ENCODE measurements at places on chromosomes 5 and 9. TPM values are rescaled to one million over a fixed set of nuclear protein-coding genes. Genes with fewer than 3 reads are reported as not detected.

Gene HMCN2
- total RNA-seq, result 5.6 TPM

- no peaks in the 10 kb centered on the region for H3K36me3 ChIP-seq
- H3K27me3 ChIP-seq, result peaks cover 5% of the 10 kb centered on the region
- no peak overlapping the region for H3K4me3 ChIP-seq
- H3K27ac ChIP-seq, result no peak overlapping the region
These were observed 6.4 kb upstream of the DCTN4 start for GRCh38 chr5:150765011-150765798.

DNA sequence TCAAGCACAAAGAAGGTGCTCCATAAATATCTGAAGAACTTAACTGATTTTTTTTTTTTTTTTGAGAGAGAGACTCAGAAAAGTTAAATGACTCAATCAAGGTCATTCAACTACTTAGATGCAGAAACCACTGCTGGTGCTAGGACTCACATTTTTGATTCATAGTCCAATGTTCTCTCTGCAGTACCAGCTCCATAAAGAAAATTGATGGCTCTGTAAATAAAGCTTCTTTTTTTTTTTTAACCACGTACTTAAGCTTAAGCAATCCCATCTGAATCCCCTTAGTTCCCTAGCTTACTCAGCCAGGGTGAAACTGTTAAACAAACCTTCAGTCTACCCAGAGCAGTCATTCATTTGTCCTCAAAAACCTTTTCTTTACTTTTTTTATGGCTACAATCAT is 657.0 kb upstream of the WWC1 start:
- no peaks in the 10 kb centered on the region for H3K27me3 ChIP-seq
- no peaks in the 10 kb centered on the region for H3K4me1 ChIP-seq
- H3K27ac ChIP-seq, result no peak overlapping the region
- H3K4me3 ChIP-seq, result no peak overlapping the region
- DNase-seq, result no peak

Gene CDC20B
- total RNA-seq, result 0.02 TPM

GRCh38 chr9:37966412-37967013 is 62.6 kb upstream of the SLC25A51 start:
- H3K4me3 ChIP-seq, result no peak overlapping the region
- no peak overlapping the region for H3K27ac ChIP-seq
- no peak for DNase-seq
- H3K4me1 ChIP-seq, result peaks cover 25% of the 10 kb centered on the region

GRCh38 chr5:170584003-170584402 is 80.2 kb downstream of the KCNIP1 start:
- H3K36me3 ChIP-seq, result no peaks in the 10 kb centered on the region
- no peaks in the 10 kb centered on the region for H3K27me3 ChIP-seq
- no peak overlapping the region for H3K4me3 ChIP-seq

DNA sequence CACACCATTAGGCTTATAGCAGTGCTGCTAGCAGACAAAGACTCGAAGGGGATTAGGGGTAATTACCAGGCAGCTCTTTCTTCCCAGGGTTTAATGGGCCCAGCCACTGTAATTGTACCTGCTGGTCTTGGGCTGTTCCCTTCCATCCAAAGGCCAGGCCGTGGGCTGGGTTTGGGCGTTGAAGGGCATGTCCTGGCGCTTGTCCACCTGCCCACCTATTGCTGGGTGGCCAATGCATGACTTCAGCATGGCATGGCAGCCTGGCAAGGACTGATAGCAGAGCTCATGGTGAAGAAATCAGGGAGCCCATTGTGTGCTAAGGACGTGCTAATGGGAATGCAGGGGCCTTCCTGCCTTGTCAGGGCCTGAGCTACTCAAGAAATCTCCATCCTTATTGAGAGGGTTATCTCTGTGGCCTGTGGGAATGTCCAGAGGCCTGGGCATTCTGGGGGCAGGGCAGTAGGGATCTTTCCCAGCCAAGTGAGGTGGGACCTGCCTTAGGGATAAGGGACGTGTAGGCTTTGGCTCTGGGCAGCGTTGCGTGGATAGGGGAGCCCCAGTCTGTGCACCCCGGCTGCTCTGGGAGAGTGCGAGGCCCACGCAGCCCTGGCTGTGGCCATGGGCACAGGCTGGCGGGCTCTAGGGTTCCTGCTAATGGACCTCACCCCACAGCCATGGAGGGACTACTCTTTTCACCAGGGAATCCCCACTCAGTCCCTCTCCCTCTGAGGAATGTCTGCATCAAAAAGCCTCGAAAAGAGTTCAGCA is 116.1 kb upstream of the PITX1 start:
- H3K4me1 ChIP-seq, result no peaks in the 10 kb centered on the region
- H3K4me3 ChIP-seq, result no peak overlapping the region
- H3K36me3 ChIP-seq, result no peaks in the 10 kb centered on the region
- H3K27ac ChIP-seq, result no peak overlapping the region
- no peak for DNase-seq

GRCh38 chr9:136934277-136934676 is 10.3 kb downstream of the FBXW5 start:
- DNase-seq, result no peak
- no peaks in the 10 kb centered on the region for H3K27me3 ChIP-seq
- no peak overlapping the region for H3K4me3 ChIP-seq

GRCh38 chr5:179215576-179215975 is 129.7 kb downstream of the ADAMTS2 start:
- H3K4me1 ChIP-seq, result no peaks in the 10 kb centered on the region
- no peak for DNase-seq
- H3K27ac ChIP-seq, result no peak overlapping the region
- H3K36me3 ChIP-seq, result no peaks in the 10 kb centered on the region
- H3K27me3 ChIP-seq, result no peaks in the 10 kb centered on the region

Gene HOMER1
- 18.3 TPM for total RNA-seq

Gene DHFR
- total RNA-seq, result 213 TPM

GRCh38 chr9:98172604-98173003 is 19.8 kb downstream of the CORO2A start:
- peaks cover 29% of the 10 kb centered on the region for H3K4me1 ChIP-seq
- no peaks in the 10 kb centered on the region for H3K36me3 ChIP-seq
- peak; percentile 94 for DNase-seq
- no peak overlapping the region for H3K27ac ChIP-seq

GRCh38 chr5:36728697-36729543 is 122.5 kb downstream of the SLC1A3 start:
- H3K4me1 ChIP-seq, result peaks cover 11% of the 10 kb centered on the region
- no peak overlapping the region for H3K4me3 ChIP-seq
- no peaks in the 10 kb centered on the region for H3K27me3 ChIP-seq
- no peaks in the 10 kb centered on the region for H3K36me3 ChIP-seq

- no peaks in the 10 kb centered on the region for H3K36me3 ChIP-seq
- H3K4me3 ChIP-seq, result no peak overlapping the region
- no peak overlapping the region for H3K27ac ChIP-seq
- H3K27me3 ChIP-seq, result no peaks in the 10 kb centered on the region
These were observed 10.4 kb downstream of the BICD2 start for GRCh38 chr9:92754091-92754745.

Gene MSX2
- 7.0 TPM for total RNA-seq

Gene SLC31A1
- 28.5 TPM for total RNA-seq

DNA sequence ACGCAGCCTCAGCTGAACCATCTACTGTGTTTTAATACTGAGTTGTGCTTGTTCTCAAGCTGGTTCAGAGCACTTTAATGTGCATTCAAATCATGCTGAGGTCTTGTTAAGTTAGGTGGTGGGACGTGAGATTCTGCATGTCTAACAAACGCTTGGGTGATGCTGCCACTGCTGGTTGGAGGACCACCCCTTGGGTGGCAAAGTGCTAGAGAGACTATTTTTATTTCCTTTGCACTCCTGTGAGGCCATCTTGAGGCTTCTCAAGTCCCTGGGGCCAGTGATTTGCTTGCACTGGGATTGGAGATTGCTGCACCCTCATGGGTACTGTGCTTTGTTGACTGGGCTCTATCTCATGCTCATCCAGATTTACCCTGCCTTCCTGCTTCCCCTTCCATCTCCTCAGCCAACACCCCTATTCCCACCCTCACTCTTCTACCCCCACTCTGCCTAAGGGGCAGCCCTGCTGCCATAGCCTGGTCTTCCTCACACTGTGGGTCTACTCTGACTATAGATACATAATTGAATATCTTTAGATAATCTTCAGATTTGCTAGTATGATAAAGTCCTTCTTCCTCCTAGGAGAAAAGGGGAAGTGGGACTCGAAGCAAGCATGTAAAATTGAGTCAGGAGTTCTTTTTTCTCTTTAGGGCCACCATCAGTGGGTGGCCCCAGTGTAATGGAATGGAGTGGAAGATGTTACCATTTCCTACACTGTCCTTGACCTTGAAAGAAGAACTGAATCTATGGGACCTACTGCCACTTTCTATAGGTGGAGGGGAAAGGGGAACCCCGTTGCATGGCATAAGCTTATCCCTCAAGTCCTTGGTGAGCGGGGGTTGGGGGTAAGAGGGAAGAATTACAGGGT is 45.1 kb upstream of the SUB1 start:
- no peak overlapping the region for H3K4me3 ChIP-seq
- no peaks in the 10 kb centered on the region for H3K27me3 ChIP-seq
- H3K4me1 ChIP-seq, result no peaks in the 10 kb centered on the region
- H3K36me3 ChIP-seq, result no peaks in the 10 kb centered on the region
- no peak for DNase-seq

Gene CD14
- 0.38 TPM for total RNA-seq

GRCh38 chr9:135701067-135701958 is 672 bp upstream of the KCNT1 start:
- H3K27ac ChIP-seq, result peak overlapping the region; percentile 25
- no peaks in the 10 kb centered on the region for H3K27me3 ChIP-seq
- peak overlapping the region; percentile 57 for H3K4me3 ChIP-seq
- H3K36me3 ChIP-seq, result no peaks in the 10 kb centered on the region
- peaks cover 17% of the 10 kb centered on the region for H3K4me1 ChIP-seq
- peak; percentile 55 for DNase-seq

DNA sequence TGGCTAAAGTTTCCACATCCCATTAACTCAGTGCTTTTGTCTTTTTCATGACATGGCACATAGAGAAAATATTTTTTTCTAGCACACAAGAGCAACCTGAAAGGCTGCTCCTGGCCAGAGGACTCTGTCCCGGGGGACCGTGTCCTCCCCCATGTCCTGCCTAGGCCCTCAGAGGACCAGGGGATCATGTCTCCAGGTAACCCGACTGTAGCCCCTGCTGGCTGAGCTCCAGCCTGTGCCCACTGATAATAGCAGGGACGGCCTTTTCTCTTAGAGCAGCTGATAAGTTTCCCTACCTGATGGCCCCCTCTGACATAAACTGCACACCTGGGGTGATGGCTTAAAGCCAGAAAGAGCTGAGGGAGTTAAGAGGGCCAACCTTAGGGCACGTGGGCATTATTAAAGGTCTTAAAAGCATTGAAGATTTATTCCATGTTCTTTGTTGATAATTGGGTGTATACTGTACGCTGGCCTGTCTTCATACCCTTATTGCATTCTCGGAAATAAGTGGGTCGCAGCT is 5.9 kb downstream of the HDHD3 start:
- DNase-seq, result no peak
- no peak overlapping the region for H3K4me3 ChIP-seq
- H3K36me3 ChIP-seq, result no peaks in the 10 kb centered on the region
- H3K27me3 ChIP-seq, result no peaks in the 10 kb centered on the region

DNA sequence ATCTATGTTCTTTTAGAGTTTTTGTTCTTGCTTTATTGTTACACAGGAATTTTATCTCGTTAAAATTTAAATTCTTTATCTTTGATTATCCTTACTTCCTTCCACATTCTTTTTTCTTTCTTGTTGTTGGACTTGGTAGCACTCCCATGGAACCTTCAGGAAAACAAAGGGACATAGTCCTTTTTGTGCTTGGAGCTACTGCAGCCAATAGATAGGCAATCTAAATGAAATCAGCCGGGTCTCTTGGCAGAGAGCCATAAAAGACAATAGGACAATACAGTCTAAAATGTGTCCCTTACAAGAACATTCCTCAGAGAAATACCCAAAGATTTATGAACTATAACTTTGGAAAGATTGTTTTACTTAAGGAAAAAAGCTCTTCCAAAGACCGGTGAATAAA is 548.1 kb upstream of the C9orf72 start:
- H3K27ac ChIP-seq, result no peak overlapping the region
- no peaks in the 10 kb centered on the region for H3K36me3 ChIP-seq
- no peaks in the 10 kb centered on the region for H3K4me1 ChIP-seq
- peak; percentile 17 for DNase-seq

GRCh38 chr5:91269198-91269597 is 113.9 kb downstream of the ARRDC3 start:
- no peak overlapping the region for H3K27ac ChIP-seq
- no peak overlapping the region for H3K4me3 ChIP-seq
- H3K4me1 ChIP-seq, result peaks cover 21% of the 10 kb centered on the region
- DNase-seq, result no peak
- H3K27me3 ChIP-seq, result no peaks in the 10 kb centered on the region

- DNase-seq, result peak; percentile 48
- no peak overlapping the region for H3K27ac ChIP-seq
- H3K36me3 ChIP-seq, result no peaks in the 10 kb centered on the region
- H3K4me1 ChIP-seq, result peaks cover 8% of the 10 kb centered on the region
These were observed 48.2 kb upstream of the RPL26L1 start for GRCh38 chr5:172910828-172911627.

Gene BTNL9
- total RNA-seq, result not detected

DNA sequence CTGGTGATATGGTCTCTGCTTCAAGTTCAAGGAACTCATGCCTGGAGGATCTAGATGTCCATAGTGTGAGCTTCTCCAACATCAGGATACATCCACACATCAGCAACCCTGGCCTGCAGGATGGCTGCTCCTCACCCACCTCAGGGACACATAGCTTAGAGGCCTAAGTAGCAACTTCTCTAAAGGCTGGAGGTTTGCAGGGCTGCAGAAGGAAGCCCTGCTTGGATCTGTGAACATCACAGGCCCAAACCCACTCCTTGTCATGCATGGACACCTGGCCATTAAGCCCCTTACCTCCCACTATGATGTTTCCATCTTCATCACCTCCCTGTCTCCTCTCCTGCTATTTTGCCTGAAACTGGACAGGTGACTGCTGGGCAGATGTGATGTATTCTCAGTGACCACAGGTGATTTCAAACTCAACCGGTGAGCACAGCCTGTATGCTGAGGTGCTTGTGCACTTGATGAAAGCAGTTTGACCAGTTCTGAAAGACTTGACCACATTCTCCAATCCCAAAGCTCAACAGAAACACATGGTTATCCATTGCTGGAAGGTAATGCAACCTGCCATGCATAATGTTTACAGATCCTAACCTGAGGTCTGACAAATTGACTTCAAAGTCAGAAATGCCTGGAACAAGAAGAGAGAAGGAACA is 205.2 kb downstream of the FSTL4 start:
- no peaks in the 10 kb centered on the region for H3K4me1 ChIP-seq
- H3K36me3 ChIP-seq, result no peaks in the 10 kb centered on the region
- H3K4me3 ChIP-seq, result no peak overlapping the region
- H3K27me3 ChIP-seq, result no peaks in the 10 kb centered on the region
- no peak for DNase-seq
- H3K27ac ChIP-seq, result no peak overlapping the region

Gene SPINK1
- not detected for total RNA-seq

DNA sequence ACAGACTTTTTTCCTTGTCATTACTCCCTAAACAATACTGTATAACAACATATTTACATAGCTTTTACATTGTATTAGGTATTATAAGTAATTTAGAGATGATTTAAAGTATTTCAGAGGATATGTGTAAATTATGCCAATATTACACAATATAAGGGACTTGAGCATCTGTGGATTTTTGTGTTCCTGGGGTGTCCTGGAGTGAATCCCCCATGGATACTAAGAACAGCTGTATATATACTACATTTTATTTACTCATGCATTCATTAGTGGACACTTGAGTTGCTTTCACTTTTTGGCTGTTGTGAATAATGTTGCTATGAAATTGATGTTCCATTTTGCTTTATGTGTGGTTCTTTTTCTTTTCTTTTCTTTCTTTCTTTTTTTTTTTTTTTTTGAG is 348.8 kb downstream of the SH3GL2 start:
- no peak for DNase-seq
- no peaks in the 10 kb centered on the region for H3K27me3 ChIP-seq
- H3K4me1 ChIP-seq, result no peaks in the 10 kb centered on the region
- no peak overlapping the region for H3K4me3 ChIP-seq
- H3K27ac ChIP-seq, result no peak overlapping the region
